Testis (tissue), 5 donors: ENCODE measurements at places on chromosomes 6 and 20. TPM values are rescaled to one million over a fixed set of nuclear protein-coding genes. Genes with fewer than 3 reads are reported as not detected.

F13A1 gene
- 11.7 TPM for total RNA-seq

RIMS1 gene
- 40.6 TPM for total RNA-seq

- H3K4me3 ChIP-seq: no peak overlapping the region
- peak; percentile 72 for DNase-seq
- H3K27me3 ChIP-seq: no peaks in the 10 kb centered on the region
- peaks cover 28% of the 10 kb centered on the region for H3K4me1 ChIP-seq
- H3K27ac ChIP-seq: peak overlapping the region; percentile 21
Measured at GRCh38 chr6:3803627-3804468, 45.3 kb upstream of the FAM50B start.

DNA sequence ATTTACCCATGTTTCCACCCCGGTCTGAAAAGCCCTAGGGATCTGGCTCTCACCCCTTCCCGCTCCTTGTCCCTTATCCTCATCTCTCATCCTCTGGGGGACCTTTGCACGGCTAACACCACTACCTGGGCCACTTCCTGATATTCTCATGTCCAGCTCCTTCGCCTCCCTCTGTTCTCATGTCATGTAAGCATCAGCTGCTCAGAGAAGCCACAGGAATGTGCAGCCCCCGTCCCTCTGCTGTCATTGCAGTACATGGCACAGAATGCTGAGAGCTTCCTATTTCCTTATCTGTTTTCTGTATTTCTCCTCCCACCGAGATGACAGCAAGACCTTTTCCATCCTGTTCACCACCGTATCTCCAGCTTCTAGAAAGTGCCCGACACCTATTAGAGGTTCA lies 102.4 kb downstream of the MTHFD1L start:
- H3K4me3 ChIP-seq: no peak overlapping the region
- no peaks in the 10 kb centered on the region for H3K4me1 ChIP-seq
- DNase-seq: no peak

- H3K27ac ChIP-seq: no peak overlapping the region
- DNase-seq: no peak
- no peaks in the 10 kb centered on the region for H3K4me1 ChIP-seq
- H3K27me3 ChIP-seq: no peaks in the 10 kb centered on the region
- no peaks in the 10 kb centered on the region for H3K36me3 ChIP-seq
Measured at GRCh38 chr20:37443596-37443995, 77.5 kb upstream of the NNAT start.
